Smooth muscle cell of trachea (primary cell): ENCODE measurements at places on chromosomes 11 and 22. TPM values are rescaled to one million over a fixed set of nuclear protein-coding genes. Genes with fewer than 3 reads are reported as not detected.

The PAK1 gene
- total RNA-seq: 54.4 and 56.6 TPM in 2 replicates

The NECTIN1 gene
- total RNA-seq: 2.0 and 3.3 TPM in 2 replicates

The GDPD4 gene
- 0.17 TPM in 1 of 2 replicates, not detected in the other for total RNA-seq

The RAC2 gene
- total RNA-seq: 2.8 and 4.0 TPM in 2 replicates

The C2CD2L gene
- total RNA-seq: 1.9 and 4.0 TPM in 2 replicates

The LDLRAD3 gene
- 2.5 and 11.1 TPM in 2 replicates for total RNA-seq

The ENTHD1 gene
- not detected in 2 replicates for total RNA-seq

The FSHB gene
- not detected in 2 replicates for total RNA-seq

The LIF gene
- total RNA-seq: 10.6 and 40.4 TPM in 2 replicates

The EPS8L2 gene
- total RNA-seq: 68.4 and 125 TPM in 2 replicates

The OR5B21 gene
- total RNA-seq: not detected in 2 replicates
